Posterior cingulate gyrus (tissue), 11 donors: ENCODE measurements at places on chromosomes 12 and 14.

DNA sequence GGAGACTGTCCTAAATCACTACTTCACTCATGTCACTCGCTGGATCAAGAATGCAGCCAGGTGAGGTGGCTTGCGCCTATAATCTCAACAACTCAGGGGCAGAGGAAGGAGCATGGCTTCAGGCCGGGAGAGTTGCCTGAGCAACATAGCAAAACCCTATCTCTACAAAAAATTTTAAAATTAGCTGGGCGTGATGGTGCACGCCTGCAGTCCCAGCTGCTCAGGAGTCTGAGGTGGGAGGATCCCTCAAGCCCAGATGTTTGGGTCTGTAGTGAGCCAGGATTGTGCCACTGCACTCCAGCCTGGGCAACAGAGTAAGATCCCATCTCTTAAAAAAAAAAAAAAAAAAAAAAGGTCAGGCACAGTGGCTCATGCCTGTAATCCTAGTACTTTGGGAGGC, 5.9 kb downstream of the SMAGP start:
- no peak for DNase-seq

DNA sequence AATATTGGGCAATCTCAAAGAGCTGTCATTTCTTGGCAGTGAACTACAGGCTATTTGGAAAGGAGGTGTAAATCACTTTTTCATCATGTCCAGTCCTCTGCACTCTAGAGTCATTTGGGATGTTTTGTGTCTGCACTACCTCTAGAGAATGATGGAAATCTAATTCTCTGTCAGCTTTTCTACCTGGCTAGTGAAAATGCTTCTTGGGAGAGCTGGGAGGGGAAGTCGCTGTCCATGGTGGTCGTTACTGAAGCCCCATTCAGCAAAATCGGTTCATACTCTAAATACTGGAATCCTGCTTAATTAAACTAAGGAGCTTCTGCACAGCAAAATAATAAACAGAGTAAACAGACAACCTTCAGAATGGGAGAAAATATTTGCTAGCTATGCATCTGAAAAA, 251.8 kb downstream of the APAF1 start:
- no peak for DNase-seq

DNA sequence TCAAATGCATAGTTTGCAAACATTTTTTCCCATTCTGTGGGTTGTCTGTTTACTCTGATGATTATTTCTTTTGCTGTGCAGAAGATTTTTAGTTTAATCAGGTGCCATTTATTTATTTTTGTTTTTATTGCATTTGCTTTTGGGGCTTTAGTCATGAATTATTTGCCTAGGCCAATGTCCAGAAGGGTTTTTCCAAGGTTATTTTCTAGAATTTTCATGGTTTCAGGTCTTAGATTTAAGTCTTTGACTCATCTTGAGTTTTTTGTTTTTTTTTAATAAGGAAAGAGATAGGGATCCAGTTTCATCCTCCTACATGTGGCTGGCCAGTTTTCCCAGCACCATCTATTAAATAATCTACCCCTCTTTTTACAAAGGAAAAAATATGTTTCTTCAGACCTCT, 57.2 kb upstream of the TMEM260 start:
- DNase-seq: no peak

- peak; percentile 74 for DNase-seq
Observed at GRCh38 chr14:103539056-103539825, 10.2 kb downstream of the TRMT61A start.

DNA sequence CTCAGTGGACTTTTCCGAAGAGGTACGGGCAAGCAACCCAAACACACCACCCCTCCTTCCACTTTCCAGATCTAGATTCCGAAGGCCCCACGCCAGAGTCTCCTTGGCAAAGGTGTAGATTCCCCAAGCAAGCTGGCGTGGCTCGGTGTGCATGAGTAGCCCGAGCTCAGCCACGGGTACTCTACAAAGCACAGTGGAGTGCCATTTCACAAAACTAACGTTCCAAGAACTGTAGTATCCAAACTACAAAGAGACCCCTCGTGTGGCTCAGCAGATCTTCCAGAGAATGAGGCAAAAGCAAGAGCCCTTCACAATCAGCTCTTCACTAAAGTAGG, 72.1 kb downstream of the FOXN3 start:
- no peak for DNase-seq

GRCh38 chr12:53324779-53325510, 3.5 kb upstream of the AAAS start:
- DNase-seq: peak; percentile 99

GRCh38 chr12:72274931-72275330, 2.8 kb downstream of the TRHDE start:
- no peak for DNase-seq

- DNase-seq: no peak
Observed at GRCh38 chr14:24365600-24366412, 2.2 kb upstream of the NFATC4 start.

GRCh38 chr14:57038689-57039088, 228.4 kb upstream of the OTX2 start:
- no peak for DNase-seq

GRCh38 chr14:35822501-35822900, 3.6 kb upstream of the BRMS1L start:
- no peak for DNase-seq

DNA sequence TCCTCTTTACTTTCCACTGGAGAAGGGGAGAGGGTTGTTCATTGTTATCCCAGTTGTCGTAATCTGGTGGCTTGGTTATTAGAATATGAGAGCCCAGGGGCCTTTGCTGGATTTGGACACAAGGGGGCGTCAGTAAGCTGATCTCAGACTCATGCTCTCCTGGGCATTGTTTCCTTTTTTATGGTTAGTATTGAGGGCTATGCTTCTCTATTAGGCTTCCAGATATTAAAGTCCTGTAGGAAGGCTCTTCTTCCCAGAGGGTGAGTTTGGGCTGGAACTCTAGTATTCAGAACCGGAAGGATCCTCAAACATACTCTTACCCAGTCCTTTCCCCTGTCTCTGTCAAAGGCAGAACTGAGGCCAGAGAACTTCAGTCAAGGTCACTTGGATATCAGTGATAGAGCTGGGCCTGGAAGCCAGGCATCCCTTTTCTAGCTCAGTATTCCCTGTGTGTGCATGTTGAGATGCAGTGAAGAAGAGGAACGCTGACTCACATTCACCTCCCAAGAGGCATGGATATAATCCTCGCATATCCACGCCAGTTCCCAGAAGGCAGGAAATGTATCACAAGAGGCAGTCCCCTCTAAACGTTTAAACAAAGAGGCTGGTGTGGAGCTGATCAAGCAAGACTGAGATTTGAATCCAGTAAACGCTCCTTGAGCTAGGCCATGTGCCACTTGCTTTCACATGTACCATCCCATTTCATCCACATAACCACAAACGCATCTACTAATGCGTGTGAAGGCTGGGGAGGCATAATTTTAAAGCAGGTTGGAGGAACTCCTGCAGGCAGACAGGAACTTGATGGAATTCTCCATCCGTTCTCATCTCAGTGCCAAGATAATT, 41.6 kb downstream of the UBE3B start:
- peak; percentile 94 for DNase-seq

GRCh38 chr14:101062601-101063000, 159.1 kb upstream of the RTL1 start:
- no peak for DNase-seq

DNA sequence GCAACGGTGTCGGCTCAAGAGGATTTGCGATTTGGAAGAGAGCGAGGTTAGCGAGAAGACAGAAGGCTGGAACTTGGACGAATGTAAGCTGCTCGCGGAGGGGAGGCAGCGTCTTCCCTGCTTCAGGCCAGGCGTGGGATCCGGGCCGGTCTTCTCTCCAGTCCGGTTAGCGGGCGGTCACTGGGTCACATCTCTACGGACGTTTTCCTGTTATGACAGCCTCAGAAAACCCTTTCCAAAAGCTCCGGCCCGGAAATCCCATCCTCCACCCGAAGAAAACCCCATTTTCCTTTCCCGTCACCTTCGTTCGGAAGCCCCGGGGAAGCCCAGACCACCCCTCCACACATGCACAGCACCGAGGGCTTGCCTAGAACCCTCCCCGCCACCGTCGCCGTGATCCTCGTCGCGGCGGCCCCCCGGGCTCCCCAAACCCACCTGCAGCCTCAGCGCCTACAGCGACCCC, 268 bp downstream of the NDUFB1 start:
- DNase-seq: no peak

DNA sequence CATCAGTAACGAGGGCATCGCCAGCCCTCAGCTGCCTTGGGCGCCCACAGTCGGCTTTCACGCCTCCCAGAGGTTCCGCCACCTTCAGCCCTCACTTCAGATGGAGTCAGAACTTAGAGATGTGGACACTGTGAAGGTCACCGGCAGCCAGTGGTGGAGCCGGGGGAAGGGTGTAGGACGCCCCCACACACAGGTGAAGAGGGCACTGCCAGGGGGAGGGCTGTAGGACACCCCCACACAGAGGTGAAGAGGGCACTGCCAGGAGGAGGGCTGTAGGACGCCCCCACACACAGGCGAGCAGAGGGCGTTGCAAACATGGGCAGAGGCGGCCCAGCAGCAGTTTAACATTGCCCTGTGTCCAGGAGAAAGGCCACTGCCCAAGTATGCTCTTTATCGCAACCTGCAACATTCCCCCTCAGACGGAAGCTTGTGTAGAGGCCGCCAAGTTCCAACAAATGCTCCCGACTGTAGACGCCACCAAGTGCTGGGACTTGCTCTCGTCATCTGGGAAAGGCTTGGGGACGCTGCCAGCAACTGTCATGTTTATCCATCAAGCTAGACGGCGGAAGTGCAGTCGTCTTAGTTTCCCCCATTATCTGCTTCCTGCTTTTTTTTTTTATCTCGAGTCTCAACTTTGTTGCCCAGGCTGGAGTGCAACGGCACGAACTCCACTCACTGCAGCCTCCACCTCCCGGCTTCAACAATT, 4.9 kb upstream of the ANKLE2 start:
- no peak for DNase-seq

DNA sequence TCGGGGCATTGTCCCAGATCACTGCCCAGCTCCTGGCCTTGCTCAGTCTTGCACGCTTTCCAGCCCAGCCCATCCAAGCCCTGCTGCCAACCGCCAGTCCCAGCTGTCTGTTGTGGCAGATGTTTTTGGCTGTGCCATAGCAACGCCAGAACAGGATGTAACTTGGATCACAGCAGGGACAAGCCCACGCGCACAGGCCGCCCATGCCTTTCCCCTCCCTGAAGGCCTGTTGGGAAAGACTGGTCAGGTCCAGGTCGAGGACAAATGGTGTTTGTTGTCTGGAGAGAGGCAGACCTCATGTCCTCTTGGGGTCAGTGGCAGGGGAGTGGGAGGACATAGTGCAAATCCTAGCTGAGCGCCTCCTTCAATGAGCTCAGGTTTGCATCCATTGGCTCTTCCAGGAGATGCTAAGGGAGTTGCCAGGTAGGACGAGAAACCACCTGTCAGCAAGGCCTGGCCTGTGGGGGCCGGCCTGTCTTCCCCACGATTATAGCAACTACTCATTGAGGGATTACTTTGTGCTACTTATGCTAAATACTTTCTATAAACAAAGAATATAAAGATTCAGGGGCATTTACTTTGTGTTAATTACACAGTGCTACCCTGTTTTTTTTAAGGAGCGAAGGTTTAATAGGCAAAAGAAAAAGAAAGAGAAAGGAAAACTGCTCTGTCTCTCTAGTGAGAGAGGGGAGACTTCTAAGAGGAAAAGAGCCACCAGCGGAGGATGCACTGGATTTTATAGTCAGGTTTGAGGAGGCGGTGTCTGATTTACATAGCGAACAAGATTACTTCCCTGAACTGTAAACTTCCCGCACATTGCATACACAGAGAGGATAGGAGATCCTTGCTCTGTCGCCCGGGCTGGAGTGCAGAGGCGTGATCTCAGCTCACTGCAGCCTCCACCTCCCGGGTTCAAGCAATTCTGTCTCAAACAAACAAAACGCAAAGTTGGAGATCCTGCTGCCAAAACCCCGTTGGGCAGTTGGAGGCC, 42.8 kb upstream of the CORO1C start:
- DNase-seq: peak; percentile 93

DNA sequence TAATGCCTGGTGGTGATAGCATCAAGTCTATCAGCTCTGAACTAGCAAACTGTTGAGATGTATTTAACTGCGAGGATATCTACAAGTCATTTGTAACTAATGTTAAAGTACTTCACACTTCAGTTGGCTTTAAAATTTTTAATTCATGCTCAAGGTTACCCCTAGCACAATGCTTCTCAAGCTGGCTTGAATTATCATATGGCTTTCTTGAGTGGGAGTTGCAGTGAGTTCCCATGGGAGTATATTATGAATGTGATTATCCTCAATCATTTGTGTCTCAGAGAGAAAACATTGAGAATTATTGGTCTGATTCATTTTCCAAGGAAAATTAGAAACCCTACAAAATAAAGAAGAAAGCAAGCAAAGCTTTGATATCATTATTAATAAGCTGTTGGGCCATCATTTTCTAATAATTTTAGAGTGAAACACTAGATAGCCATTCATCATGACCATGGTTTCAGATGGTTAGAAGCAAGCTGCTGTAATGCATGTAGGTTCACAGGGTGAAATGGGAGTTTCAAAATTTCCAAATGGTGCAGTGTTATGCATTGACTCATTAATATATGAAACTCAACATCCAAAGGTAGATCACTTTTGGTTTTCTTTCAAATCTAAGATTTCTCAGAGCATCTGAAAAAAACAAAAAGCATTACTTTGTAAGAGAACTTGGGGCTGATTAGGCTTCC, 11.8 kb upstream of the KRAS start:
- no peak for DNase-seq

DNA sequence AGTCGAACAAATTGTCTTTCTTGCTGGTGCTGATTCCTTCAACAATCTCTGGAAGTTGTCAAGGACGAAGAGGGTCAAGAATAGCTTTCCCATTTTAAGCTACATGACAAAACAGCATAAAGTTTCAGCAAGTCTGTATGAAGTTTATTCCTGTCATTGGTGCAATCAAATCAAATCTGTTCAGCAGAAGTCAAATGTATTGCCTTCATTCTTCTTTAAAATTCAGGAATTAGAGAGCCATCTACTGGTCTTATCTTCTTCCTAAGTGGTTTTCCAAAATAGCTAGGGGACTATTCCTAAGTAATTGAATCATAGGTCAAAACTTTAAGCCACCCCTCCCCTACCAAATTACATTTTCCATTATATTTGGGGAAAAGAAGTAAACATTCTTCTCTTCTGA, 990.2 kb downstream of the GALC start:
- no peak for DNase-seq

DNA sequence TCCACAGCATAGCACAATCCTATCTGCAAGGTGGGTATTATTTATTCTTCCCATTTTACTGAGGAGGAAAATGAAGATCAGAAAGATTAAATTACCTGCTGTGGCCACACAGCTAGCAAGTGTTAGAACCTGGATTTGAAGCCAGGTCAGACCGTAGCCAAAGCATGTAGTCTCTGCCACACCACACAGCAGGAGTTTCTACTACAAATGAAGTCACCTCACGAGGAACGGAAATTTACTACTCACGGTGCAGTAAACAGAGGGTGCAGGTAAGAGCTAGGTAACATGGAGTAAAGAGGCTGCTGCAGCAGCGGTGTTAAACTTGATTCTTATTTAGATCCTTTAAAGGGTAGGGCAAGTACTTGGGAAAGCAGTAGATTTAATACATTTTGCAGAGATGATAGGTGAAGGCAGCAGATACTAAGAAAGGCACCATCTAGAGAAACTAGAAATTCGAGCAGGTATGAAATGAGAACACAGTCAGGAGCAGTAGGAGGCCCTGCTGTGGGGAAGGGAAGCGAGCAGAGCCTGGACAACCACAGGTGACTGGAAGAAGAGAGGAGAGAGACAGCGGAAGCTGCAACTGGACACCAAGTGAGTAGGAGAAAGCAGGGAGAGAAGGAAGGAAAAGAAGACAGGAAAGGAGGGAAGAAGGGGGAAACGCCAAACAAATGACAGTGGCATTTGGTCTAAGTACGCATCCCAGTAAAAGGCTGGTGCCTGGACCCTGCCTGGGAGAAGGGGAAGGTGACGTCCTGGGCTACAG, 21.5 kb downstream of the SPTB start:
- no peak for DNase-seq

GRCh38 chr14:72014486-72014885, 82.3 kb downstream of the RGS6 start:
- no peak for DNase-seq
